HEK293T (cell line): ENCODE measurements at places on chromosomes 16 and 17.

- no peak for DNase-seq
These were observed 150.1 kb downstream of the ITFG1 start for GRCh38 chr16:47310792-47311211.

GRCh38 chr17:48751172-48751571, 22.6 kb upstream of the HOXB13 start:
- no peak for DNase-seq

- no peak for DNase-seq
These were observed 4.9 kb downstream of the MAP3K14 start for GRCh38 chr17:45311760-45312476.

GRCh38 chr16:50861970-50862411, 120.1 kb downstream of the CYLD start:
- DNase-seq: no peak

DNA sequence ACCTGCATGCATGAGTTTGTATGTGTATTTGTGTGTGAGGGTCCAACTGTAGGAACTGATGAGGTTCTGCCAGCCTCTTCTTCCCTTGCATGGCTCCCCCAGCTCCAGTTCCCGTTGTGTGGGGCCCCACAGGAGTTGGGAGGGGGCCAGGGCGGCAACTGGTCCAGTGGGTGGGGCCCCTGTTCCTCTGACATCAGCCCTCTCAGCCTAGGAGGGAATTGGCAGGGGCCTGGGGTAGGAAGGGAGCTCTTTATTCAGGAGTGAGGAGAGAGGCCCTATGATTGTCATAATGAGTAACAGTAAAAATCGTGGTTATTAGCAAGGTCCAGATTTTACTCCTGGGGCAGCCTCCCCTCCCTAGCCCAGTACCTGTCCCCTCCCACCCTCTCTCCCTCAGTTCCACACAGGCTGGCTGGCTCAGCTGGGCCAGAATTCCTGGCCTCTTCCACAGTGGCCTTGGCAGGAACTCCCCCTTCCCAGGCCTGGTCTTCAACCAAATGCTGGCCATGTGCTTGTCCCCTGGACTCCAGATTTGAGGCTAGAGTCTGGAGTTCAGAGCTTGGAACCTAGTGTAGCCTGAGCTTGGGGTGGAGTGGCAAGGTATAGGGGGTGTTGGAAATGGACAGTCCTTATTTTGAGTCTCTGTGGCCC, 18.9 kb downstream of the RARA start:
- no peak for DNase-seq

DNA sequence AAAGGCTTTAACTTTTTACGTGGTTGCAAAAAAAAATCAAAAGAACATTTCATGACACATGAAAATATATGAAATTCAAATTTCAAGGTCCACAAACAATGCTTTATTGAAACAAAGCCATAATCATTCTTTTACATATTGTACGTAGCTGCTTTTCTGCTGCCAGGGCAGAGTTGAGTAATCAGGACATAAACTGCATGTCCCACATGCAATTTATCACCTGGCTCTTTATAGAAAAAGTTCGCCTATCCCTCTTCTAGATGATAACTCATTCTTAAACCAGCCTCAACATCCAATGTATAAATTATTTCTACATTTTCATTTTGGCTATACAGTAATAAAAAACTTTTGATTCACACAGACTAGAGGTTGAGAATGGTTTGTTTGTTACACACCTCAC, 154.9 kb downstream of the AXIN2 start:
- DNase-seq: no peak

GRCh38 chr16:82630219-82630618, 3.5 kb downstream of the CDH13 start:
- no peak for DNase-seq

GRCh38 chr17:79648181-79648831, 37.5 kb upstream of the RBFOX3 start:
- DNase-seq: peak; percentile 3

DNA sequence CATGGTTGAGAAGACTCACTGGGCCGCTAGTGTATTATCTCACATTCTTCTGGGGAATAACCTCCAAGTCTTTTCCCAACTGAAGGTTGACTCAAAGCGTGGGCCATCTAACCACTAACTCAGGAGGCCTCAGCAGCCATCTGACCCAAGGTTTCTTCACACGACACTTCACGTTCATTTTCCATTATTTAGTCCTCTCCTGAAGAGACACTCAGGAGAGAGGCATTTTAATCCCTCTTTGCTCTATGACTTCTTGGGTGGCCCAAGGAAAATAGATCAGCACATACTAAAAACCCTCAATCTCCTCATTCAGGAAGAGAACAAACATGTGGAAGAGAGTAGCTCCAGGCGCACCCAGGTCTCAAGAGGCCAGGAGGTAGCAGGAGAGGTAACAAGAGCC, 252.8 kb upstream of the FOXF1 start:
- DNase-seq: no peak

GRCh38 chr16:70380248-70380918, 33.7 kb downstream of the DDX19A start:
- DNase-seq: no peak

DNA sequence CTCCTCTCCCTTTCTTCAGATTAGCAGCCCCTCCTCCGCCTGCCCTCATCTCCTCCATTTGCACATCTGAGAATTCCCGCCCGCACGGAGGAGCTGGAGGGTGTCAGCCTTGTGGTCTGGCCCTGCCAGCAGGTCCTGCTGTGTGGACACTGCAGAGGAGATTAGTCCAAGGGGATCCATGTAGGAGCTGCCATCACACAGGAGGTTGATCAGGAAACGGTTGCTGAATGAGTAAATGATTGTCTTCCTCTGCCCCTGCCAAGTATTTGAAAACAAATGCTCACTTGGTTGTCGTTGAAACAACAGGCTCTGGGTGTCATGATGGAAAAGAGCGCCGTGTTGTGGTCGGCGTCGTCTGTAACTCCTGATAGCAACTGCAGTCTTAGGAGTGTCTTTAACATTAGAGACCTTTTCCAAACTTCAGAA, 63.8 kb upstream of the CHMP6 start:
- DNase-seq: no peak

DNA sequence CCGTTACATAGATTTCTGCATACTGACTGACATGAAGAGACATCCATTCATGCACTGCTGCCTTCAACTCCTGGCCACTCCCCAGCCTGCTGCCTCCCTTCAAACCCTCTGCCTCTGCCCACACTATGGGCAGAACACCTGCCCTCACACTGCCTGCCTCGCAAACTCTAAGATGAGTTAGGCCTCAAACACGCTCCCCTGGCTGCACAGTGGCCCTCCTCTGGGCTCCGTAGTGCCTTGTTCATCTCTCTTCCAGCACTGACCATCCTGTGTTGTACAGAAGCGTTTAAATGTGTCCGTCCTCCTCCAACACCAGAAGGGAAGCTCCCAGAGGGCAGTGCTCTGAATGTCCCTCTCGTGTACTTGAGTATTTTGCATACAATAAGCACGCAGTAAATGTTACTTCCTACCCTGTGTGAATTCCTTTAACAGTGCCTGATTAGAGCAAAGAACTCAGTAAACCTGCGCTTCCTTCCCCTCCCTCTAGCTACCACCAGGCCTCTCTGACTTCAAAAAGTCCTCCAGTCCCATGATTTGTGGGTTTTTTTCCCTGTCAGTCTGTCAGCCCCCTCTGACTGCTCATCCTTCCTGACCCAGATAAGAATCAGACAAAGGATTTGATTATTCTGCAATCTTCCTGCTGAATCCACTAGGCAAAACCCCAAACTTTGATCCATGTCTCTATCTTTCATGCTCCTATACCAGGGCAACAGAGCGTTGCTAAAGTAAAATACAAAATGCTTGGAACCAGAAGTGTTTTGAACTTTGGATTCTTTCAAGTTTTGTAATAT, 3.9 kb downstream of the DHX33 start:
- DNase-seq: no peak

GRCh38 chr17:279776-280175, 72.8 kb downstream of the RPH3AL start:
- DNase-seq: no peak
